Osteoblast (primary cell): ENCODE measurements at places on chromosomes 4 and X. TPM values are rescaled to one million over a fixed set of nuclear protein-coding genes. Genes with fewer than 3 reads are reported as not detected.
A peak's percentile ranks its signal among the peaks of the same experiment; 100 is the strongest.

Gene GAGE12E
- not detected in 2 replicates for total RNA-seq

Gene SNCA
- total RNA-seq = 0.29 and 0.72 TPM in 2 replicates

Gene CTAG1A
- total RNA-seq = not detected in 2 replicates

Gene MTMR1
- 16.5 and 17.0 TPM in 2 replicates for total RNA-seq

Gene RADX
- 1.2 and 1.4 TPM in 2 replicates for total RNA-seq

Gene TREX2
- total RNA-seq = 3.3 and 3.5 TPM in 2 replicates

GRCh38 chrX:116204932-116205331 lies 34.4 kb downstream of the AGTR2 start:
- peak; percentile 0 for DNase-seq

GRCh38 chr4:78661921-78662521 lies 110.5 kb downstream of the ANXA3 start:
- DNase-seq = no peak

DNA sequence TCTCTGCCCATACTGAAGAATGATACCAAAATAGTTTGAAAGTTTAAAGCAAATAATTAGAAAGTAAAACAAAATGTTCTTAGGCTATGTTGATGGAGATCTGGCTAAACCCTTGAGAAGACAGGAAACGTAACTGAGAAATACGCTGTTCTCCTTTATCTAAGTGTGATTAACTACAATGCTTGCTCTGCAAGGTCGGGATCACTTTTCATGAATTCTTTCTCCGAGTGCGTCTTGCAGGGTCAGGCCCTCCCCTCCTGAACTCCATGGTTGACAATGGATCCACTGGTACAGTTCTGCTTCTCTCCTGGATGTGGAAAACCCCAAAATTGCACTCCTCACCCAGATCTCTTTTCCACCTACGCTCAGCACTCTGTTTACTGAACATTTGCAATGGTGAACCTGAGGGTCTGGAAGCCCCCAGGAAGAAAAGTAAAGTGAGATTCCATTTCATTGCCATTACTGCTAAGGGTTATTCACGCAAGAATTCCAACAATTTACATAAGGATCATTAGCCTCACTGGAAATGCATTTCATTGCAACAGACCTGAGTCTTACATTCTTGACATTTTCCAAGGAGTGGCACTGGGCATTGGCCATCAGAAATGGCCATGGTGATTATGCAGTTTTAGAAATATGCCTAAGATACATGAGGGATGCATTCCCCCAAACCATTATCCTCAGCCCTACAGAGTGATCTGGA lies 24.6 kb upstream of the WWC2 start:
- DNase-seq = peak; percentile 75

DNA sequence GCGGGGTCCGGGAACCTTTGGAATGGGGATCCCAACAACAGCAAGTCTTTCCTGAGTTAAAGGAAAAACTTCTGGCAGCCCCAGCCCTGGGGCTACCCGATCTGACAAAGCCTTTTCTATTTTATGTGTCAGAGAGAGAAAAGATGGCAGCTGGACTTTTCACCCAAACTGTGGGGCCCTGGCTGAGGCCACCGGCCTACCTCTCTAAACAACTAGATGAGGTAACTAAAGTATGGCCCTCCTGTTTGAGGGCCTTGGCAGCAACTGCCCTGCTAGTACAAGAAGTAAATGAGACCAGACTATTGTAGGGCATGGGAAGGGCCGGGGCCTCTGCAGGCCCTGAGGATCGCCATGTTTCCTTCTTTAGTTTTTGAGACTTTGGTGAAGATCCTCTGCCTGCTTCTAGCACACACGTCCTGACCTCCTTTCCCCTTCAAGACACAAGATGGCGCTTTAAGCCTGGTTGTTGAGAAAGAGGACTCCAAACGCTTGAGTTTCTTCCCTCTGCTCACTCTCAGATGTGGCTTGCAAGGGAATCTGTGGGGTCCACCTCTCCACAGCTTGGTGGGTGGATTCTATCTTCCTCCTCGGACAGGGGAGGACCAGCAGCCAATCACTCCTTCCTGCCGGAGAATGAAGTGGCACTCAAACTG lies 18.5 kb upstream of the DRD5 start:
- no peak for DNase-seq

DNA sequence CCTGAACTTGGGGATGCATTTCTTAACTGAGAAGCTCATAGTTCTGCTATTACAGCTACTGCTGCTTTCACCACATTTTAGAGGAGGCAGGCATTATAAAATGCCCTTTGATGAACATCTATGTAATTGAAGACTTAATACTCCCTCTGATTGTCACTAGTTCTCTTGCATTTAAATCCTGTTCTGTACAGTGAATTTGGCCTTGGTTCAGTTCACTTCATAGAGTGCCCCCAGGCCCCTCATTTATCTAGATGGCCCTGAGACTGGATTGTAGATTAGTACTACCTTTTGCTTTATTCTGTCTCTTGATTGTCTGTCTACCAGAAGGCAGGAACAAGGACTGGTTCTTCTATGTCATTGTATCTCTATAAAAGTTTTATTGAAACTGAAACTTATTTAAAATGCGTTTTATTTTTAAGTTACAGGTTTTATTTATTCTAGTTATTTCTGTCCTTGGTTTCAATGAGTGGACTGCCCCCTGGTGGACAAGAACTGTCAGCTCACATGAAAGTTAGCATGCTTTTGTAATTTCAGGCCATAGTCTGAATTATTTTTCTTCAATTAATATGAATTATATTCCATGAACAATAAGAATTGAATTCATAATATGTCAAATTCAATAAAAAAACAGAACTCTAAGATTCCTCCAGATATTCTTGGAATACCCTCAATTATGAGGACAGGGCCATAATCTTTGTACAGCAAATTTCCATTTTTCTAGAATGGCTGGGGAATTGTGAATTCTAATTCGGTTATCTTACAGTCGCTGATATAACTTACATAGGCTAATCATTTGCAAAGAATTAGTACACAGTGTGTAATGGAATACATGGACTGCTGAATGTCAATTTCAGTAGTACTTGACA lies 47.2 kb upstream of the TMEM33 start:
- DNase-seq = peak; percentile 61

DNA sequence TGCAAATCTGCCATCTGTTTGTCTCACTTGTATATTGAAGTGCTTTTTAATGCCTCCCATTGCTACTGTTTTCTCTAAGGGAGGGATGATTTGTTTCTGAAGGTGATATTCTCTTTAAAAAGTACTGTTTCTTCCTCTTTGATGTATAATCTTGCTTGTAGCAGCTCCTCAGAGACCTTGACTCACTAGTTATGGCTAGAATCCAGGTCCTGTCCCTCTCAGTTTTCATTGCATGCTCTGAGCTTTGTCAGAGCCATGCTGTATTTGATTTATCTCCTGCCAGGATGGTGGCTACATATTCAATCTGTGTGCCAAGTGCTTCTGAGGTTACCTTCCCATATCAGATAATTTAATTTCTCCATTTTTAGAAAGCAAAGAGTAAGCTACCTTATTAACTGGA lies 56.0 kb downstream of the GLUD2 start:
- no peak for DNase-seq

- DNase-seq = peak; percentile 91
Measured at GRCh38 chr4:57110640-57111511, 691 bp upstream of the IGFBP7 start.

DNA sequence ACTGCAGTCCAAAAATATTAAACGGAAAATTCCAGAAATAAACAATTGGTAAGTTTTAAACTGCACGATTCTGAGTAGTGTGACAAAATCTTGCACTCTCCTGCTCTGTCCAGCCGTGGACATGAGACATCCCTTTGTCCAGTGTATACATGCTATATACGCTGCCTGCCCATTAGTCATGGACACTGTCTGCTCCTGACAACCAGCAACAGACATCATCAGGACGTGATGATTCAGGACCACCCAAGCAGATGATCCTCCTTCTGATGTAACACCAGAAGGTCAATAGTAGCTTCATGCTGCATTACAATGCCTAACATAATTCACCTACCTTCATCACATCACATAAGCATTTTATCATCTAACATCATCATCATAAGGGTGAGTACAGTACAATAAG lies 36.3 kb downstream of the ATRX start:
- no peak for DNase-seq

DNA sequence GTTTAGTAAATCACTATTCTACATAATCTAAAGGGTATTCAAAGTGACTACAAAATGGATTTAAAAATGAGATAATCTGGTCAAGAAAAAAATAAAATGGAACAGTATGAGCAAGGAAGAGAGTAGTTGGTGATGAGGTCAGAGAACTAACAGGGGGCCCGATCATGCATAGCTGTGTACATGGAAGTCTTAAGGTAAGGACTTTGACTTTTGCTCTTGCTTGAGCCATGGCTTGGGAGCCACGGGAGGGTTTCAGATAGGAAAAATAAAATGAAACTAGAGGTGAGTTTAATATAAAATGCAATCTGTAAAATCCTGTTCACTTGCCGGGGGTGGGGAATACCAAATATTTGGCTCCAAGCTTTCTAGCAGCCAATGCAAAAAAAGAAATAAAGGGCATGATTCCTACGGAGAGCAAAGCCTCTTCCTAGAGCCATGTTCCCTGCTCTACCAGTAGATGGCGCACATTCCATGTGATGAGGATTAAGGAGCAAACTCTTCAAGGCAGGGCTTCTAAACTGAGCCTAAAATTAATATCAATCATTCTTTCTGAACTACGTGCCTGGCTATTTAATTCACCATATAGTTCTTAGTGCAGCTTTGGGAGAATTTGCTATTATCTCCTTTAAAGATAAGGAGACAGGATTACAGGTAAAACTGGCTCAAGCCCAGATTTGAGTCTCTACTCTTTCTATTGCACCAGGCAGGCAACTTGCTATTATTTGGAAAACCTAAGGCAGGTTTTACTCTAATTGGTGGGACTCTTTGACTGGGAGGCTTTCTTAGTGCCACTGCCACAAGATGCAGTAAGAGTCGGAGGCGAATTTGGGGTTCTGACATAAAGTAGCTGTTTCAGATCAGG lies 6.8 kb upstream of the CLCN5 start:
- DNase-seq = peak; percentile 90

DNA sequence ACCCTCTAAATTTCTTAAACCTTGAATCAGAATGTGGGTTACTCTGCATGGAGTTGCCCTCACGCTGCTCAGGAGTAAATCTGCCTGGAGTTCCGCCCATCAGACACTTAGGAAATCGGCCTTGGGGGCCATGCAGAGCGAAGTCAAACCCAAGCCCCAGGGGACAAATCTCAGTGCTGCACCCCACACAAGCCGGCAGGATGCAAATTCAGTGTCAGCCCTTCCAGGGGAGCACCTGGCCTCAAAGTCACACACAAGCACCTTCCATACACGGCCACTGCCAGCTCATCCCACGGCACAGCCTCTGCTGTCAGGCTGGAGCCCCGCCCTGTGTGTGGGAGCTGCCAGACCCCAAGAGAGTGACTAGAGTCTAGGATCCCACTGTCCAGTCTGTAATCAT lies 27.4 kb downstream of the RNF212 start:
- DNase-seq = no peak

GRCh38 chrX:77640702-77641101 lies 145.3 kb downstream of the ATRX start:
- DNase-seq = peak; percentile 35

GRCh38 chr4:78610546-78611214 lies 59.1 kb downstream of the ANXA3 start:
- DNase-seq = no peak

DNA sequence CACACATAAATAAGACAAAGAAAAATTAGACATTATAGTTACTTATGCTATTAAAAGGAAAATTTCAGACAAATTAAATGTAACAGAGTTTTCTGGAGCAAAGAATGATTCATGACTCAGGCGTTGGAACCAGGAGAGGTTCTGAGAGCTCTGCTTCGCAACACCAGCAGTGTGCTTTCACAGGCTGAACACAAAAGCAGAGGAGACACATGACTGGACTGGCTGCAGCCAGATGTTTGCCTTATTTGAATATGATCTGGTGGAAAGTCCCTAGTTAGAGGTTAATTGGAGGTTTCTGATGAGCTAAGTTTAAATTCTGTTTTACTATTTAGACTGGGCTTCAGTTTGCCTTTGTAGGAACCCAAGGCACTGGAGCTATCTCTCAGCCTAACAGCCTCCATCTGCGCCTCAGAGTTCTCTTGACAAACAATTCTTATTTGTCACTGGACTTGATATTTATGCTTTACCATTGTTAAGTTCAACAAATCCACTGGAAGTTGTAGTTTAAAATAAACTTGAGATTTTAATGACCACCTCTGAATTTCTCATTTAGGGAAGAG lies 16.2 kb downstream of the BOD1L1 start:
- no peak for DNase-seq

- DNase-seq = no peak
Measured at GRCh38 chr4:99927566-99927965, 18.9 kb downstream of the DNAJB14 start.

- no peak for DNase-seq
Measured at GRCh38 chr4:94219402-94219801, 11.7 kb downstream of the SMARCAD1 start.

- peak; percentile 39 for DNase-seq
Measured at GRCh38 chr4:77047037-77047436, 28.8 kb downstream of the CCNI start.

DNA sequence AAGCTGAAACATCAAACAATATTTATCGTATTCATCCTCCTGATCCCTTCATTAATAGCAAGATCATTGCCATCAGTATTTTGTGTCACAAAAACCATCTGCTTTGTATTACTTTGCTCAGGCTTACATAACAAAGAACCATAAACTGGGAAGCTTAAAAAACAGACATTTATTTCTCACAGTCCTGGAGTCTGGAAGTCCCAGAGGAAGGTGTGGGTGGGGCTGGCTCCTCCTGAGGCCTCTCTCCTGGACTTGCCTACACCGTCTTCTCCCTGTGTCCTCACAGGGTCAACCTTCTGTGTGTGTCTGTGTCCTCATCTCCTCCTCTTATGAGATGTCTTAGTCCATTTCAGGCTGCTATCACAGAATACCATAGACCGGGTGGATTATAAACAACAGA lies 61.3 kb upstream of the MXRA5 start:
- DNase-seq = no peak

DNA sequence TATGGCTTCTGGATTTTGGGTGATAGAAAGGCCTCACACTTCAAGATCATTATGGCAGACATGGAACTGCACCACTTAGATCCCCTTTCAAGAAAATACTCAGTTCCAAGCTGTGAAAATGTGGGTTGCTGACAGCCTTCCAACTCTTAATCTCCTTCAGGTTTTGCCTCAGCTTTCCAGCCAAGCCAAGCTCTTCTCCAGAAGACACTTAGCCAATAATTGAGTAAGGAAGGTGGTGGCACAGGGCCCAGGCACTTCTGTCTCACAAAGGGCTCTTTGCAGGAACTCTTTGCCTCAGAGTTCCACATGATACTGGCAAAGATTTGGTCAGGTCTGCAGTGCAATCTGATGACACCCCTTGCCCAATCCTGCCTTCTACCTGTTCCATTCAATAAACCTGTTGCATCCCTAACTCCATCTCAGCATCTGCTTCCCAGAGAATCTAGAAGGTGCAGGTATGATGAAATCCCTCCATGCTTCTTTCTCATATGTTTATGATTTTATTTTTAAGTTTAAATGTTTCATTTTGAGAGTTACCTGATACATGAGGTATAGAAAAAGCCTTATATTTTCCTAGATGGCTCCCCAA lies 30.6 kb downstream of the ANXA5 start:
- DNase-seq = no peak
